Right lung (tissue), 10 donors: ENCODE measurements at places on chromosomes 6 and 20.

DNA sequence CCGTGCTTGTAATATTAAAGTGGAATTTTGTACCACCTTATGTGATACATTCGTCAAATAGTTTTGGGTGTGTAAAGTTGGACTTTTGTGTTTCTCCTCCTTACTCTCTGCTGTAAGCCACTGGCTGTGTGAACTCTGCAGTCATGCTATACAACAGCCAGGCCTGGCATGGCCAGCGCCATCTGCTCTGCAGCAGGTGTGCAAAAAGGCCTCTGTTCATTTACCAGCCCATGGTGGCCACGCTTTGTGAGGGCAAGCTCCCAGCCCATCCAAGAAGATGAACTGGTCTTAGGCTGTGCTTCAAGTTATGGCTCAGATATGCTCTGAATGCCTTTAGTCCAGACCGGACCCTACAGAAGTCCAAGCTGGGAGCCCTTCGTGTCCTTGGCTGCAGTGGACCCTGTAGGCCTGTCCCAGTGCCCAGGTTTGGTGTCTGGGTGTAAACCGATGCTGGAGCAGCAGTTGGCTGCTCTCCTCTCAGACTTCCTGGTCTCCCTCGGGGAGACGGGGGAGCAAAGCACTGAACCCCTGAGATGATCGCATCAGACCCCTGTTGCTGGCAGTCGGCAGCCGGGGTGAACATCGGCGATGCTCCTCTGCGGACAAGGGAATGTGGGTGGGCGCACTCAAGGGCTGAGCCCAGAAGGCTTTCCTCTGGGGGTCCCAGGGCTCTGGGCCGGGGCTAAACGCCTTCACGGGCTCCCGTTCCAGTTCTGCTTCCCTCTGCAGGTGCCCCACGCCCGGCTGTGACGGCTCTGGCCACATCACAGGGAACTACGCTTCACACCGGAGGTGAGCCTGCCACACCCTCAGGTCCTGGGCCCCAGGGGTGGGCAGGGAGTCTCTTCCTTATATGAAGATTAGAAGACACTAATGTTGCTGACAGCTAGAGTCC, 28.6 kb upstream of the PCMTD2 start:
- no peak for DNase-seq

DNA sequence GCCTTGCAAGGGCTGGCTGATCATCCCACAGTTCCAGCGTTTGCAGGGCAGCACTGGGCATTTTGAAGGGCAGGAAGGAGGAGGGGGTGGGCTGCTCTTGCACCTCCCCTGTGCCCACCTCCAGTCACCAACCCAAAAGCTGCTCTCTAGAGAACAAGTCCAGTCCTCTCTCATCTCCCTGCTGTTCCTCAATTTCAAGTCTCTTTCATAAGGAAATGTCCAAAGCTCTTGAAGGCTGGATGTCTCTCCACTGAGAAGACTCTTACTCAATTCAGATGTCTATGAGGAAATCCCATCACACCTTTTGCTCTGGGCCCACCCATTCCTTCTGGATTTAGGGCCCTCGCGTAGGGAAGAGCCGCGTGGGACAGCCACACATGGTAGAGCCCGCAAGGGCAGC, 31.7 kb downstream of the WRNIP1 start:
- no peak for DNase-seq

- no peak for DNase-seq
These were observed 64.9 kb upstream of the BHLHE23 start for GRCh38 chr20:63071541-63072181.

DNA sequence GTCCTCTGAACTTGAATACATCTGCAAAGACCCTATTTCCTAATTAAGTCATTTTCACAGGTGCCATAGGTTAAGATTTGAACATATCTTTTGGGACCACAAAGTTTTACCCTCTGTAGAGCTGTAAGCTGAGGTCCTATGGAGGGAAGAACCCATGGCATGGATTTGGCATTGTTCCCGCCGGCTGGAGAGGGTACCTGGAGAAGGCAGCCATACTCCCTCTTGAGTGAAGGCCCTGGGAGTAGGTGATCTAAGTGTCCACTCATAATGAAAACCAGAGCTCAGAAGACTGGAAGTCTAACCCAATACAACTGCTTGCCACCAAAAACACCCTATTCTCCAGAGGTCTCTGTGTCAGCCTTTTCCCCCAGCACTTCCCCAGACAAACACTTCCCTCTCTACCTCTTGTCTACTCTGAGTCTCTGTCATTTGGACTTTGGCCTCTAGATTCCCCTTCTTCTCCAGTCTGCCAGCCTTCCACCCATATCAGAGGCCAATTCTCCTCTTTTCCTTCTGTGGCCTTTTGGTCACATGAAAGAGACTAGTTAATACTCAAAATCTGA, 363.9 kb downstream of the MAFB start:
- no peak for DNase-seq

GRCh38 chr20:21075471-21075870, 30.7 kb downstream of the LINC00237 start:
- DNase-seq, result no peak

- no peak for DNase-seq
These were observed 43.7 kb downstream of the JAG1 start for GRCh38 chr20:10629946-10630650.

DNA sequence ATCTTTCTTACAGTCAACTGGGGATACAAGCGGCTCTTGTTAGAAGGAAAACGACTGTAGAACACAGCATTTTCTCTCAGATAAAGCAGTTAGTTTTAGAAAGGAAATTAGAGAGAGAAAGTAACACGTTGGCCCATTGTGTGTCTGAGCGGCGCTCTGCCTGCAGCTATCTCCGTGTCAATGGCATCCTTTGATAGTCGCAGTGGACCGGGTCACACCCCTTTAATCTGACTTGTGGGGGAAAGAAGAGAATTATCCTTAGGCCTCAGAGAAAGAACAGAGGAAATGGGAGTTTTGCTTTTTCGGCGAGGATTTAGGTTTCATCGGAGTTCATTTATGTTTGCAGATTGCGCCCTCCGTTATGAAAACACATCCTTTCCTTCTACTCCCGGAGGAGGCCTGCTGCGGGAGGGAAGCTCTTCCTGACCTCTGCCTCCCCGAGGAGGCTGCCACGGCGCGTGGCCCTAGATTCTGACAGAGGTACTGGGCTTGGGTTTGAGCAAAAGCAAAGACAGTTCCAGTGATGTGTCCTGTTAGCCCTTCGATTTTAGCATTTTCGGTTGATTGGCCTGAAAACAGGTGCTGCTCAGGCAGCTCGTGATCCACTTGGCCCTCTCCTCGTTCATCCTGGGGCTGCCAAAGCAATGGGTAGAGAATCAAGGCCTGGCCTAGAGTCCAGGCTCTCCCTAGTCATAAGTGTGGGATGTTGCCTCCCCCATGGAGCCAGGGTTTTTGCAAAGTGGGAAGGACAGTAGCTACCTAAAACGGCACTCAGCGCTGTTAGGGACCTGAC, 74.9 kb downstream of the ZDHHC14 start:
- no peak for DNase-seq

- DNase-seq, result no peak
These were observed 725.9 kb downstream of the COL12A1 start for GRCh38 chr6:74479960-74480359.

- no peak for DNase-seq
These were observed 21.2 kb upstream of the ADIG start for GRCh38 chr20:38559764-38560163.

GRCh38 chr6:30830438-30830837, 53.9 kb upstream of the DDR1 start:
- DNase-seq, result no peak

DNA sequence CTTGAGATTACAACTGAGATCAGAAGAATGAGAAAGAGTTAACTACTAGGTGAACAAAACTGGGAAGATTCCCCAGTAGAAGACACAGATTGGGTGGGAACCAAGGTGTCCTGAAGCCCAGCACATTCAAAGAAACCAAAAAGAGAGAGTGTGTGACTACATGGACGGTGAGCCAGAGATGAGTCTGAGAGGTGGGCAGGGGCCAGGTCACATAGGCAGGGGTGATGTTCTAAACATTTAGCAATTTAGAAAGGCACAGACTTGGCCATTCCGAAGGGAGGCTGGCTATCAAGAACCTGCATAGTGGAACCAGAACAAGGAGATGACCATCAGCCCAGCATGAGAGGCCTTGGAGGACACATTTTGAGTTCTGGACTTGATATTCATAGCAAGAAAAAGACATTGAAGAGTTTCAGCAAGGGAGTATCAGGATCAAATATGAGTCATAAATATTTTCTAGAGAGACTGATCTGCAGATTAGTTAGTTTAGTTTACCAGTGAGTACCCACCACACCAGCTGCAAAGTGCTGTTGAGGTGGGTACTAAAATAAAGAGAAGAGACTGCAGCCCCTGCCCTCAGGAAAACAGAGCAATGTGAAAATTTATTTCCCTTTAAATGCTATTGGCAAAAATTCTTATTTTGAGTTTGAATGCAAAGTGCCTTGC, 340.5 kb upstream of the PRDM1 start:
- DNase-seq, result no peak

- peak; percentile 27 for DNase-seq
These were observed 598.4 kb downstream of the CBLN4 start for GRCh38 chr20:55406891-55407290.

GRCh38 chr20:610130-611046, at the start of gene TCF15:
TSS of gene TCF15 (minus strand) at chr20:610309. CDS start at chr20:610237, 72 bp downstream.
- DNase-seq, result peak; percentile 25

- no peak for DNase-seq
These were observed 46.6 kb upstream of the ENPP1 start for GRCh38 chr6:131761060-131761761.

DNA sequence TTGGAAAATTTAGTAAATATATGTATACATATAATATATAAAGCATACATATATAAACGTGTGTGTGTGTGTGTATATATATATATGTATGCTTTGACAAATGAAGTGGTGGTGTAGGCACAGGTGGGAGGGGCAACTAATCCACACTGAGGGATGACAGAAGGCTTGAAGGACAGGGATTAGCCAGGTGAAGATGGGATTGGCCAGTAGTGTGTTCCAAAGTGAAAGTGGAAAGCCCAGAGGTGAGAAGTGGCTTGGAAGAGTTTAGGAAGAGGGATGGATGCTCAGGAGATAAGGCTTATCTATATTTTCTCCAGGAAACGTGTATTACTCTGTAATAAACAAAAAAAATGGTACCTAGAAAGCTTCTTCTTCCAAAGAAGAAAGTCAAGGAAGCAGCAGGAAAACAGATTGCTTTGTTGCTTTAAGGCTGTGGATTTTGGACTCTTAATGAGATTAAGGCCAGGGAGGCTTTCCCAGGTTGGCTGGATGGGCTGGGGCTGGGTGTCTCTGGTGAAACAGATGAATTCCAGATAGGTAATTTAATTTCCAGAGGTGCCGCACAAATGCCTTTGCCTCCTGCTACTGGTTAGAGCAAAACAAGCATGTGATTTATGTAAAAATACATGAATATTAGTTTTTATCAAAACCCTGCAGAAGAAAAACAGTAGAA, 63.9 kb downstream of the JARID2 start:
- no peak for DNase-seq

GRCh38 chr6:113094779-113095178, 747.6 kb downstream of the RFPL4B start:
- DNase-seq, result no peak

DNA sequence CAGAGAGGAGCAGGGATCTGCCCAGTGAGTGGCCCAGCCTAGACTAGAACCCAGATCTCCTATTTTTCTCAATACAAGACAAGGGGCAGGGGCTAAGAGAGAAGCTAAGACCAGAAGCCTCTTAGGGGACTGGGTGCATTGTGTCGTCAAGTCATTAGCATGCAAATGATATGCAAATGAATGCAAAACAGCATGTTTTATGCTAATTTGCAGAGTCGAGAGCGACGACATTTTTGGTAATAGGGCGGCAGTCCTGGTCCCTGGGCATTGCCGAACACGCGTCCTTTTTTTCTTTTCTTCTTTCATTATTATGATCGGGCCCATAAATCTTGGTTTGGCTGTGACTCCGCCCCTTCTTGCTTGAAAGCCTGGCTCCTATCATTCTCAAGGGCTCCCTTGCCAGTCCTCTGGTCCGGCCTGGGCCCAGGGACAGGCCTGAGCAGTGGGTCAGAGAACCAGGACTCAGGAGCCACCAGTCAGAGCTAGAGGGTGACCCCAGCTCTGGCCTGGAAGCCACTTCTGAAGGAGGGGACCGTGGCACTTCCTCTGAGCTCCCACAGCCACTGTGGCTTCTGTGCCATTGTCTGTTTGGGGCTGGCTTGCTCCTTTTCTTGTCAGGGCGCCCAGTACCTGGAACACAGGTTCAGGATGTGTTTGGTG, 32.0 kb upstream of the SCRT2 start:
- DNase-seq, result no peak

DNA sequence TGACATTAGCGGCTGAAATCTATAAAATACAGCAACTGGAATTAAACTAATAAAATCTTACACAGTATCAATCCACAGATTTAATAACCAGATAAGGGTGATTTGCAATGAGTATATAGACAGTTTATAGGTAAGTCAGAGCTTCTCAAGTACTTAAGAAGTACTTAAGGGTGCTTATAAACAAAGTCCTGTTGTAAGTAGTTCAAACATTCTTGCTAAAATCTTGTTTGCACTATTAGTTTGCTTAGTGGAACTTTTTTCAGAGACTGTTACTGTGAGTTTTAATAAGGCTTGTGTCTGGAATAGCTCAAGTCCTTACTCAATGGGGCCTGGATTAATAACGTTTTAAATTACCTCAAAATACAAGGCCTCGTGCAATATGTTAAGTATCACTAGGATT, 240.5 kb downstream of the GMDS start:
- no peak for DNase-seq
